ENCODE measurements at places on chromosomes 12 and 14.
A peak's percentile ranks its signal among the peaks of the same experiment; 100 is the strongest.

GRCh38 chr14:44897845-44898151 is 63.9 kb downstream of the KLHL28 start:
- DNase-seq, result no peak

GRCh38 chr12:39368891-39369290 is 74.0 kb downstream of the KIF21A start:
- DNase-seq, result no peak

DNA sequence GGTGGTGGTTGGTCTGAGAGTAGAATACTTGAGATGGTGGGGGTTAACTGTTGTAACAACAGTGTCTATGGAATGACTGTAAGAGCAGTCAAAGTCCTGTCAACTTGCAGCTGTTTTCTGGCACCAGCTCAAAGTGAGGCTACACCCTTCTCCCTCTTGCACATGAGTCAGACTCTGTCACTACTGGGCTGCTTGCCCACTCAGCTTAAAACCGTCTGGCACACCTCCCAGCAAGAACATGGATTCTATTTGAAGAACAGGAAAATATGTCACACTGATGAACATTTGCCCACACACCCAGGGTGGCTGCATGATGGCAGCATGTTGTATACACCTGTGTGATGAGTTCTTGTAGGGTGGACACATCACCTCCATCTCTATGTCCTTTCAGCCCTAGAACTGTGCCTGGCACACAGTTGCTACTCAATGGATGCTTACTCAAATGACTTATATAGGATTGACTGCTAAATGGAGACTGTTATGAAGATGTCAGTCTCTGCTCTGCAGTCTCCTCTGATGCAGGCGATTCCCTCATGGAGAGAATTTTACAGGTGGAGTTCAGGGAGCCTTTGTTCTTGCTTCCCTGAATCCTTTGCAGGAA is 19.3 kb upstream of the SERPINA6 start:
- no peak for DNase-seq

DNA sequence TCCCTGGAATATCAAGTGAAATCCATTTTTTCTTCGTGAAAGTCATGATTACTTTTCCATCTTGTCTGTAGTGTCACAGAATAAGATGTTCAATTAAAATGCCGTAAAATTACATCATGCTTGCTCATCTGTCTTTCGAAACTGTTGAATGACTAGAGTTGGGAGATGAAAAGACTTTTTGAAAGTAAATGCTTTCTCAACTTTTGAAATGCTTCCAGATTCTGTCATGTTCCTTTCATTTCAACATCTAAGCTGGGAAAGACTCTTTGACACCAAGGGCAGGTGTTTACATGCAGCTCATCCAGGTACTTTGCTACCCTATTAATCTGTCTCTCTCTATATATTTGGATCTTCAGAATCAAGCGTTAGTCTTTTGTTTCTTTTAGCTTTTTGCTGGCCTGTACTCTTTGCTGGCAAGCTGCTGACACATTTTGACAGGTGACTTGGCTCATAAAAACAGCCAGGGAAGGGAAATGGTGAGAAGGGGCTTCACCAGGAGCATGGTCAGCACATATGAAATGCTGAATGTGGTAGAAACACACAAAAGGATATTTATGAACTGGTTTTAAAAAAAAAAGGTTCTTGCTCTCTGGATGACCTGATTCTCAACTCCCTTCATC is 77.0 kb upstream of the METAP2 start:
- no peak for DNase-seq

- DNase-seq, result no peak
These were observed 1.3 kb downstream of the HOXC5 start for GRCh38 chr12:54033980-54034784.

- peak; percentile 57 for DNase-seq
These were observed 59.8 kb upstream of the C12orf71 start for GRCh38 chr12:27142101-27142721.

DNA sequence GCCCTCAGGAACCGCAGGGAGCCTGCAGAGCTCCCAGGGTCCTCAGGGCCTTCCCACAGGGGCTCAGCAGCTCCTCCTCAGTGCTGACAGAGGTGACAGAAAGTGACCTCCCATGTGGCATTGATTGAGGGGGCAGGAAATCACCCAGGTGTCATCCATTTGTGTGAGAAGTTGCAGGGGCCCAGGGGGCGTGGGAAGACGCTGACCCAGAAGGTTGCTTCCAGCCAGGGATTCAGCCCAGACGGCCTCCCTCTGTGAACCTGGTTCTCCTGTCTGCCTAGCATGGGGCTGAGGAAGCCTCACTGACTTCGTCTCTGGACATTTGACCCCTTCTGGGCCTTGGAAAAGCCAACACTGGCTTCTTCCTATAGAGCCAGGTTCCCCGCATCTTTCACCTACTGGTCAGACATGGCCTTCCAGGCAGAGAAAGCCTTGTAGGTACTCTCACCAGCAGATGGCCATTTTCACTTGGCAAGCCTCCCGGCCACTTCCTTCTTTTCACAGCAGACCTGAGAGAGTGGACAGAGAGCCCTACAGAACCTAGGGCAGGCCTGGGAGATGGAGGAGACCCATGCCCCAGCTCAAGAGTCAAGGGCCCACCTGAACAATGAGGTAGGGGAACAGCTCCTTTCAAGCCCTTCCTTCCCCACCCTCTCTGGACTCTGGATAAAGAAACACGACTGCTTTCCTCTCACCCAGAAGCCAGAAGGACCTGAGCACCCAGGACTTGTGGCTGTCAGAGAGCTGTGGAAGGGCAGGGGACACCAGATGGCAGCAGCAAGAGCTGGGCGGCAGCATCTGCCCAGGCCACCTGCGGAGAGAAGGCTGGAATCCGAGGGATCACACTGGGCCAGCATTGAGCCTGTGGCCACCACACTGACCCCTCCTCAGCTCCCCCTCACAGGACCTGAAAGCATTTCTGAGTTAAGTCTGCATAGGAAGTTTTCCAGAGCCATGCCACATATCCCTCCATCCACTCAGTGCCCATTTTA is 377.8 kb downstream of the DPF3 start:
- DNase-seq, result no peak

GRCh38 chr14:99624971-99625370 is 20.0 kb upstream of the HHIPL1 start:
- DNase-seq, result no peak

DNA sequence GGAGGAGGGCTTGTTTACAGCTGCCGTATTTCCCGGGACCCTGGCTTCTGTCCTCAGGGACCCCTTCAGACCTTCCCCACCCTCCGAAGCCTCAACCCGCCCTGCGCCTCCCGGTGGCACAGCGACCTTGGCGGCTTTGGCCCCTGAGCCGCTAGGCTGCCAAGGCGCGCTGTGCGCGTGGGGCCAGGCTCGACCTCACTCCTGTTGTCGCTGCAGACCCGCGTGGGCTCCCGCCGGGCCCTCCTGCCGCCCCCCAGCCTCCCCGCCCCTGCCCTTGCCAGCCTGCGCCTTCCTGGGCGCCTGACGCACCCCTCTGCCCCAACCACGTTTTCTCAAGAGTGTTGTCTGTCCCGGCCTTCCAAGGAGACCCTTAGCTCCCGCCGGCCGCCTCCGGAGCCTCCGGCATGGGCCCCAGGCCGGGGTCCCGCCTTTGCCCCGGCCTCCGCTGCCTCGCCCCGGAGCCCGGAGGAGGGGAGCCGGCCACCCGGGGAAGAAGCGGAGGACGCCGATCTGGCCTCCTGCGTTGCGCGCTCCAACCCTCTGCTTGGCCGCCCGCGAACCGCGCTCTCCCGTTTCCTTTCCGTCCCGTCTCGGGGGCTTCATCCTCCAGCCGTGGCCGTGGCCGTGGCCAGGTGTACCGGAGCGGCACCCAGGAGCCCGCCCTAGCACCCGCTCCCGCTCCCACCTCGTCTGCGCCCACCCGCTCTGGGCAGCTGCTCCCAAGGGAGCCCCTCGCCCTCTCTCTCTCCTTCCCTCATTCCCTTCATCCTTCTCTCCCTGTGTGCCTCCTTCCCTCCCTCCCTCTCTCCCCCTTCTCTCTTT is 19.9 kb downstream of the PPP2R5C start:
- DNase-seq, result peak; percentile 50

DNA sequence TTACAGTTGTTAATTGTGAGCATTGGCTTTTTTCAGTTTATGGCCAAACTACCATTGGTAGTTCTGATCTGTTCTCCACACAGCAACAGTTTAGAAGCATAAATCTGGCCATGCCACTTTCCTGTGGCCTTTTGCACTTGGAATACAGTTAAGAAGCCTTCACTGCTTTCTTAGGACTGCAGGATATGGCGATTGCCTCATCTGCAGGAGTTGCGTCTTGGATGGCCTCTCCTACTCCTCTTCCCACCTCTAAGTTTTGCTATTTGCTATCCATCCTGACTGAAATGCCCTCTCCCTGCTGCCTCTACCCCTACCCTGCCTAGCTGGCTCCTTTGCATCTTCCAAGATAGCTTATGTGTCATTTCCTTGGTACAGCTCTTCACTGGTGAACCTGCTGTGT is 12.8 kb upstream of the BMAL2 start:
- no peak for DNase-seq

- peak; percentile 7 for DNase-seq
These were observed 95.6 kb downstream of the BCL11B start for GRCh38 chr14:99176156-99176945.

- DNase-seq, result no peak
These were observed 172.8 kb downstream of the DAD1 start for GRCh38 chr14:22416193-22416592.

DNA sequence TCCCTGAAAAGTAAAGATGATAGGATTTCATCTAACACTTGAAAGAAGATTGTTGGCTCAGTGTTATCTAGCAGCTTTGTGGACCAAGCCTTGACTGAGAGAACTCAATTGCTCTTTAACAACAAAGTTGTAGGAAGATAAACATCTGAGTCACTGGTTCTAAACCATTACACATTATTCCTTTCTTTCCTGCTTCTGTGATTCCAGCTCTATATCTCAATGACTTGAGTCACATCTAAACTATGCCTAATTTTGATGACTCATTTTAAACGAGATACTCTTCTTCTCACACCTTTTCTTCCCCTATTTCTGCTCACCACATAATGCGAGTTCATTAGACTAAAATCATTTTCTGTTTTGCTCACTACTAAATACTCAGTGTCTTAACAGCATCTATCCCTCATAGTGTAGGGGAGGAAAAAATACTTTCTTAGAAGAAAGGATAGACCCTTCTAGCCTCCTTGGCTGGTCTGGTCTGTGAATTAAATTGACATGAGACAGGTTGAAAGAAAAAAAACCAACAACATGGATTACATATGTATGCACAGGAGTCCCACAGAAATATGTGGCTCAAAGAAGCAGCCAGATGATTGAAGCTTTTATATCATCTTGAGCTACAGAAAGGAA is 201.4 kb downstream of the C12orf50 start:
- no peak for DNase-seq

DNA sequence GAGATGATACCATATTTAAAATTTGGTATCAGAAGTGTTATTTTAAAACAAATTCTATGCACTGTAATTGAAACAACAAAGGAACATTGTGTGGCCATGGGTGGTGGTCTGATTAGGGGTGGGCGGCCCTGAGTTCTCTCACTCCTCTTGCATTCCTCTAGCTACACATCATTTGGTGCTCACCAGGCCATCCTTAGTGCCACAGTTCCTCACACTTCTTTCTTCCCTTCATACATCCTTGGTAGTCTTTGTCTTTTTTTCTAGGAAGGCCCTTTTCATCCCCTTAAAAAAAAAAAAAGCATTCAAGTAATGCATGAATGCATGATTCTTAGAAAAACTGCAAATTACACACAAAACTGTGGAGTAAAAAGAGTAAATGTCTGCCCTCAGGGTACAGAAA is 2.4 kb upstream of the MANSC4 start:
- no peak for DNase-seq

DNA sequence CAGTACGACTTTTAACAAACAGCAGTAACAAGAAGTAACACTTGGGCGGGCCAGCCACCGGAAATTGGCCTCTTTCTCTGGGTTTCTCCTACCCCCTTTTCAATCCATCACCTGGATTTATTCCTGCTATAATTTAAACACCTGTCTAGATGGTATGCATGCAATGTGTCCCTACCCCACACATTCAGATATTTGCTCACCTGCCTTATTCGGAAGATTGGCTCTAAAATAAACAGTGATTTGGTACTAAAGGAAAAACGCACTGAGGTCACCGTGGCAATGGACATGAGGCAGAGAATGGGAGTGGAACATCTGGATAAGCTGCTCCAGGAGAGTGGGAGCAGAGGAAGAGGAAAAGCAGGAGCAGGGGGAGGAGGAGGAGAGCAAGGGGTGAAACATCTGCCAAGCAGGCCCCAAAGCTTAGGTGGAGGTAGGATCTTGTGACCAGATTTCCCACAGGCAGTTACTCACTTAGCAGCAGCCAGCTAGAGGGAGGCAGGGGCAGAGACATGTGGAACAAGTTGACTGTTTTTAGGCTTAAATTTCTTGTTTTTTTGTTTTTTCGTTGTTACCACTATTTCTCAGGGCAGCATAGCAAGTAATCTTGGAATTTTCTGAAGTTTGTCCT is 150.9 kb downstream of the TTLL5 start:
- no peak for DNase-seq

- no peak for DNase-seq
These were observed 15.9 kb upstream of the FLVCR2 start for GRCh38 chr14:75562489-75562888.

DNA sequence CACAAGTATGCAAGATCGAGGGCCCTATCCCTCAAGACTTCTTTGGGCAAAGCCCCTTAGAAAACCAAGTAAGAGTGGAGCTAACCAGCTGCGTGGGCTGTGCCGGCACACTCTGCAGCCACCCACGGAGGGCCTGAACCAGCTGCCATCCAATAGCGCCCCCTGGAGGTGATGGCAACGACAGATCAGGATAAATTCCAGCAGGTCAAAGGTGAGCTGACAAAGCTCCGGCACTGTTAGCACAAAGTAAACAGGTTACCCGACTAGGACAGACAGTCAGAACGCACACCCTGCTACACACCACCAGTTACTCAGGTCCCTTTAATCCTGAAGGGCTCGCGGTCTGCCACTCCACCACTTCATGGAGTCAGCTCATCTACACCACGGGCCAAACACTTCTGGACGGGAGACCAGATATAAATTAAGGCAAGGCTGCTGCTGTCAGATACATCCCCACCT is 4.9 kb downstream of the ZBTB39 start:
- DNase-seq, result peak; percentile 84

DNA sequence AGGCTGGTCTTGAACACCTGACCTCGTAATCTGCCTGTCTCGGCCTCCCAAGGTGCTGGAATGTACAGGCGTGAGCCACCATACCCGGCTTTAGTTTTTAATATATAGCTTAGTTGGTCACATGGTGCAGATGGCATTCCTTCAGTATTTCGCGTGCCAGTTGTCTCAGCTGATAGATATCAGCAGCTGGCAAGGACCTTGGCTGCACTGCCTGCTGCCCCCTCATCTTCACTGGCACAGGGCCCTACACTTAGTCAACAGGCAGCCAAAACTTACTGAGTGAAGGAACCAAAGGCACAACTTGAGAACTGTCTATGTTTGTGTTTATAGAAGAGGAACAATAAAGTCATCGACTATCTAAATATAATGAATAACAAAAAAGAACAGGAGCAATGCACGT is 31.0 kb downstream of the EID3 start:
- DNase-seq, result no peak
